ENCODE measurements at places on chromosomes 3 and 15.

DNA sequence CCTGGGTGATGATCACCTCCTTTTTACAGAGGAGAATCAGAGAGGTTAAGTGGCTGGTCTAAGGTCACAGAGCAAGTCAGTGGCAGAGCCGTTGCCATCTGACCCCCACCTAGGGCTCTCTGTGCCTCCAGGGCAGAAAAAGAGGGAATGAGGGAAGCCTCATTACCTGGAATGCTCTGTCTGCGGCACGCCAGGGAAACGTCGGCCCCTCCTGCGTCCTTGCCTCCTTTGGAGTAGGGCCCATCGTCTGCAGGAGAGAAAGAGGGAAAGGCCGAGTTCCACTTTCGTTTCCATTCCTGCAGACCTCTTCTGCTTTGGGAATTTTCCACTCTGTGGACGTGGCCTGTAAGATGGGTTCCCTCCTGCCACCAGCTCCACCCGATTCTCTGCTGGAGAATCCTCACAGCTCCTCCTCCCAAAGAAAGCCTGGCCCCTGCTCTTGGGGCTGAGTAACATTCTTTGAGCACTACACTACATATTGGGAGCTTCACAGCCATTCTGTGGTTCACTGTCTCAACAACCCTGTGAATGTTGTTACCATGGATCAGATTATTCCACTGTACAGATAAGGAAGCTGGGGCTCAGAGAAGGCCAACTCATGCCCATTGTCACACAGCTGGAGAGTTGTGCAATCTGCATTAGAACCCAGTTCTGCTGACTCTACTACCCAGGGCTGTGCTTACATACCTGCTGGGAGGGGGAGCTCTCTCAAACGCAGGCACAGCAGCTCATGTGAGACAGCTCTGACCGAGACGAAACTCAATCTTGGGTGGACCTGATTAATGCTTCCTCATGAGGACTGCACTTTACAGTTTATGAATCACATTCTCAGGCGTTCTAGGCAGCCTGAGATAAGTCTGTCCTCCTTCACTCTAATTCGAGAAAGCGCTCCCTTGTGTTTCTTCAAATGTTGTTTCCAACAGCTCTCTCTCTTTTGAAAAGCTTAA is 14.2 kb downstream of the GRIP2 start:
- no peak for DNase-seq

DNA sequence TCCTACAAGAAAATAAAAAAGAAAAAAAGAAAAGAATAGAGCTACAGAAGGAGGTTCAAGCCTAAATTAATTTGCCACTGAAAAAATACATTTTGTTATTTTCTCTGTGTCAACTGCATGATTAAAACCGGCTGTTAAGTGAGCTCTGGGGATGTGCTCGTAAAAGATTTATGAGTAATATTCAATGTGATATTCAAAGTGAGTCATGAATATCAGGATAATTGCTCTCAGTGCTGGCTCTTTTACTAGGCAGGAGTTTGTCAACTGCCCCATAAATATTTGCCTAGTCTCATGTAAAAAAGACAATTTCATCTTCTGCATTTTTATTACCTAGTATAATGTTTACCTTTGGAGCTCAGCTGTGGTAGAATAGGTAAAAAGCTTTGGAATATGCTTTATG is 78.9 kb downstream of the CDIN1 start:
- no peak for DNase-seq

GRCh38 chr3:190883141-190883540 is 20.6 kb upstream of the GMNC start:
- no peak for DNase-seq

GRCh38 chr3:30006111-30006510 is 600.3 kb upstream of the TGFBR2 start:
- DNase-seq = no peak

DNA sequence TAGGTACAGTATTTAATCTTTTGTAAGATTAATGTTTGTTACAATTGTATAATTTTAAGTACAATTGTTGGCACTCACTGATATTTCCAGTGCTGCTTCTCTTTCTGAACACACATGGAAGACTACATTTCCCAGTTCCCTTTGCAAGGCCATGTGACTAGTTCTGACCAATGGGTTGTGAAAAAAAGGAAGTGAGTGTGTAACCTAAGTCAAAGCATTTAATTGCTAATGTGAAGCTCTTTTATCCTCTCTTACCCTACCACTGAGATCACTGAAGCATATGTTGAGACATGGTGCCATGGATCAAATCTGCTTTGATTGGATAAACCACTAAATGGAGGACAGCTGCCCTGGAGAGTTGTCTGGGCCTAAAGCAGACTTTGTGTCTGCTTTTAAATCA is 83.9 kb upstream of the PLXND1 start:
- DNase-seq = no peak

GRCh38 chr3:162597226-162597625 is 1100.6 kb downstream of the OTOL1 start:
- no peak for DNase-seq

- no peak for DNase-seq
These were observed 21.3 kb downstream of the KIF9 start for GRCh38 chr3:47261301-47261700.

DNA sequence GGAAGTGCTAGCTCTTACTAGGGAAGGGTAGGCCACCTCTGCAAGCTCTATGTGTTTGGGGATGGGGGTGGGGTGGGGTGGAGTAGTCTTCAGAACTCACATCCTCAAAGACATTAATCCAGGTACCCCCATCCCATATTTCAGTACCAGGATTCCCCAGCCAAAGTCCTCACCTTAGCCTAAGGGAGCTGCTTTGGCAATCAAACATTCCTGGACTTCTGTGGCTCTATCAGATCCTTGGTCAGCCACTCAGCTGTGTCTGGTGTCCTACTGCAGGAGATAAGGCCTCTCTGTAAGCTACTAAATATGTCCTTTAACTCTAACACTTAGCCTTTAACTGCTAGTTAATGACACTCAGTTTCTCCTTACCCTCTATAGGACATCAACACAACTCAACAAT is 26.9 kb downstream of the FAM240A start:
- no peak for DNase-seq

- DNase-seq = no peak
These were observed 34.9 kb upstream of the SLC25A36 start for GRCh38 chr3:140906785-140907184.

DNA sequence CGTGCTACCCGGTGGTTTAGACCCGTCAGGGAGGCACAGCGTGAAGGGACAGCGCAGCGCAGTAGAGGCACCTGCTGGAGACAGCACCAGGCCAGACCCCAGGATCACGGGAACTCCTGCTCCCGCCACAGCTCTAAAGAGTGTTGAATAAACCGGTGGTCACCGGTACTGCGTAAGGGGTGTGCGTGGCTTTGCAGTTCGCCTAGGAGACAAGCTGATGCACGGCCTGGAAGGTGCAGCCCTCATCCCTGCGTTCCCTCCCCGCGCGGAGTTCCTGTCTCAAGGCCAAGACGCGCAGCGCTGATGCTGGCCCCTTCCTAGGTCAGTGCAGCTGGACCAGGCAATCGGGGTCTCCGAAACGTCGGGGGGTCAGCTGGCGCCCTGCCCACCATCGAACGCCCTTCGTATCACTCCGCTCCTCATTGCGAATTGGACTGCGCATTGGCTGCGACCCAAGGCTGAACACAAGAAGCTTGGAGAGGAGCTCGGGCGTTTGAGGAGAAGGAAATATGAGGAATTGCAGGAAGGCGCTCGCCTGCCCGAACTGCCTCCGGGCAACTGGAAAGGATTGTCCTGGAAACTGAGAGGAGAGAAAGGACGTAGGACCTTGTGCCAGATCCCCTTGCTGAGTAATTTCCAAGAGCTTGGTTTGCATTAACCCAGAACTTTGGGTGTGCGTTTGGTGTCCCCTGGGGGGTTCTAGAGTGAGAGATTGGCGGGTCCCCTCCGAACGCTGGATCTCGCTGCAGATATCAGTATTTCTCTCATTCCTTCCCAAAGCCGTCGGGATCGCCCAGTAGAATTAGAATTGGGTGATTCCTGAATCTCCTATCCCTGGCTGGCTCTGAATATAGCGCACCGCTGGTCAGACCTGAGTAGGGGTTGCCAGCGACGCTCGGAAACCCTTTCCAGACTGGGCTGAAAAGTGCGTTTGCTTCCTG is 2.3 kb upstream of the SOX14 start:
- no peak for DNase-seq

DNA sequence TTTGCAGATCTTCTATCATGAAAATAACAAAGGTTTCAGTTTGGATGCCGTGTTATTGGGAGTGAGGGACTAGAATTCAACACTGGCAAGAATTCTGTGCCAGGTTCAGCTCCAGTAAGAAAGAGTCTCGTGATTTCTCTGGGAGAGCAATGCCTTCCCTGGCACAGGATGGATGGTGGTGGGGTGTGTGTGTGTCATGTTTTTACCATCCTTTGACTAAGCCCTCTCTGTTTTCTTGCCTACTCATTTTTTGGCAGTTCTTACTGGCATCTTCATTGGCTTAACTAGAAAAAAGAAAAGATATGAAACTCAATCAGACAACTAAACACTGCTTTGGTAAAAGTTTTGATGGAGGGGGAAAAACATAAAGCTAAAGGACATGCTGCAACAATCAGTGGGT is 86.6 kb downstream of the FMN1 start:
- no peak for DNase-seq

DNA sequence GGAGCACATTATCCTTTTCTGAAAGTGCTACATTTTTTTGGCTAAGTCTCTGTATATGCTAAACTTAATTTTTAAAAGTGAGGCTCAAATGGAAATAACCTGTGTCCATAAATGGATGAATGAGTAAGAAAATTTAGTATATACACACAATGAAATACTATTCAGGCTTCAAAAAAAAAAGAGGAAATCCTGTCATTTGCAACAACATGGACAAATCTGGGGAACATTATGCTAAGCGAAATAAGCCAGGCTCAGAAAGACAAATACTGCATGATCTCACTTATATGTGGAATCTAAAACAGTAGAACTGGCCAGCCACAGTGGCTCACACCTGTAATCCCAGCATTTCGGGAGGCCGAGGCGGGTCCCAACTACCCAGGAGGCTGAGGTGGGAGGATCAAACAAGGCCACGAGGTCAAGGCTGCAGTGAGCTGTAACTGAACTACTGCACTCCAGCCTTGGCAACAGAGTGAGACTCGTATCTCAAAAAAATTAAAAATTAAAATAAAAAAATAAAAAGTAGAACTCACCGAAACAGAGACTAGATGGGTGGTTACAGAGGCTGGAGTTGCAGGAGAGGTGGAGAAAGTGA is 25.8 kb downstream of the CCDC12 start:
- DNase-seq = no peak

DNA sequence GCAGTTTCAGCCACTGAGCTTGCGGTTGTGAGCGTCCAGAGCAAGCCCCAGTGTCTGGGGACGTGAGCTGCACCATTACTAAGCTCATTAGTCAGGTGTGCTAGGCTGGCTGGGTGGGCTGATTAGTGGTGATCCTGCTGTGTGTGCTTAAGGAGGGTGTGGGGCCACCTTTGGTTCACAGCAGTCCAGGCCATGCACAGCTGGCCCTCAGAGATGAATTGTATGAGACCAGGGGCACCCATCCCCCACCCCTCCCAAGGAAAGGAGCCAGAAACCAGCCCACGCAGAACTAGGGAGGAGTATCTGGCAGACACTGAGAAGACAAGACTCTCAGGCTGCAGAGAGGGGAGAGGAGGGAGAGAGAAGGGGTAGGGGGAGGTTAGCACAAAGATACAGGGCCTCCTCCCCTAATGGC is 3.8 kb downstream of the TYRO3 start:
- DNase-seq = no peak

GRCh38 chr3:17430582-17430981 is 311.8 kb downstream of the TBC1D5 start:
- DNase-seq = no peak

Measured in stimulated activated CD4-positive, alpha-beta T cell treated with anti-CD3 and anti-CD28 coated beads, TNF-alpha, amount 100 ng/mL, for 48 hours (primary cell).